ENCODE measurements at places on chromosomes 12 and 14. TPM values are rescaled to one million over a fixed set of nuclear protein-coding genes. Genes with fewer than 3 reads are reported as not detected.

GRCh38 chr14:25102788-25103187 lies 52.8 kb upstream of the STXBP6 start:
- H3K4me1 ChIP-seq: no peaks in the 10 kb centered on the region
- H3K36me3 ChIP-seq: no peaks in the 10 kb centered on the region
- H3K27me3 ChIP-seq: no peaks in the 10 kb centered on the region
- H3K4me3 ChIP-seq: no peak overlapping the region
- DNase-seq: no peak
- no peak overlapping the region for H3K27ac ChIP-seq

GRCh38 chr14:71381814-71382213 lies 474.6 kb downstream of the PCNX1 start:
- no peak for DNase-seq
- H3K27me3 ChIP-seq: no peaks in the 10 kb centered on the region
- no peak overlapping the region for H3K4me3 ChIP-seq
- no peak overlapping the region for H3K27ac ChIP-seq

GRCh38 chr12:67501362-67501761 lies 147.2 kb upstream of the DYRK2 start:
- no peaks in the 10 kb centered on the region for H3K27me3 ChIP-seq
- H3K4me3 ChIP-seq: no peak overlapping the region

- peaks cover 2% of the 10 kb centered on the region for H3K27me3 ChIP-seq
- no peaks in the 10 kb centered on the region for H3K4me1 ChIP-seq
- H3K36me3 ChIP-seq: no peaks in the 10 kb centered on the region
- no peak overlapping the region for H3K27ac ChIP-seq
Observed at GRCh38 chr14:54798465-54799124, 104.0 kb downstream of the GCH1 start.

DNA sequence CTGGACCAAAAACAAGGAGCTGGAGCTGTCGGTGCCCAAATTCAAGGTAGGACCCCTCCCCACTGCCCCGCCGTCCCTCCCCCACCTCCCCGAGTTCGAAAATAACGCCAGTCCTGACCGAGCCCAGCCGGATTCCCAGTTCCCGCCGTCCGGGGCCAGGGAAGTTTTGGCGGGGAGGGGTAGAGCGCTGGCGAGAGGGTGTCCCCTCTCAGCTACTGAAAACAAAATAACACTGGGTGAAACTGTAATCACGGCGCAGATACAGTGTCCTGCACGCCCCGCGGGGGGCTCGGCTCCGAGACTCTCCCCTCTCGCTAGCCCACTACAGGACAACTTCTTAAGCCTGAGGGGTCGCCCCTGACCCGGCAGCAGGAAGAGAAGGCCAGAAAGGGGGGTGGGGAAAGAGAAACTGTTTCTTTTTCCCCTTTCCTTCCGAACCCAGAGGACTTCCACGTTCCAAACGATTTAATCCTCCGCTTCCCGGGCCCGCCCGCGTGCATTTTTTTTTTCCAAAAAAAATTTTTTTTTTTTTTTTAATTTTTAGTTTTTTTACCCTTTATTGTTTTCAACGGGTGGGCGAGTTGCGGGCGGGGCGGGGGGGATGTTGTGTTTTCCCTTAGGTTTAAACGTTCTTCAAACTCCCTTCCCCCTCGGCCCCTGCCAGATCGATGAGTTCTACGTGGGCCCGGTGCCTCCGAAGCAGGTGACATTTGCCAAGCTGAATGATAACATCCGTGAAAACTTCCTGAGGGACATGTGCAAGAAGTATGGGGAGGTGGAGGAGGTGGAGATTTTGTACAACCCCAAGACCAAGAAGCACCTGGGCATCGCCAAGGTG lies 1.6 kb downstream of the SETD1B start:
- H3K27ac ChIP-seq: peak overlapping the region; percentile 84
- peaks cover 44% of the 10 kb centered on the region for H3K36me3 ChIP-seq

The NCKAP5L gene
- 21.0 TPM for total RNA-seq
